T47D (cell line): ENCODE measurements at places on chromosomes 3 and 15.

- no peak for DNase-seq
Measured at GRCh38 chr15:62622775-62623174, 419.8 kb upstream of the TPM1 start.

DNA sequence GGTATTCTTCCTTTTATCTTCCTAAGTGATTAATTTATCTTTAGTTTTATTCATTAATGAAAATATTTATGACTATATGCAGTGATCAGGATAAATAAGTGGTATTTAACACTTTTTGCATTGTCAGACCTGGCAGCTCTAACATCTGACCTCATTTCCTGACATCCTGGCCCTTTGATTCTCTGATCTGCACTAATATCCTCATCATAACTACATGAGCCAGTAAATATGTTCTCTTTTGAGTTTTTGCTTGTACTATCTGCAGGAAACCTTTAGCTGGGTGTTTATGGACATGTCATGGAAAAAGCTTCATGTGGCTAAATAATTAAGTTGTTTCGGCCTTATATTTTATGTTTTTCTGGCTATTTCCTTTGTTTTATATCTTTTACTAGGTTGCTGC lies 10.5 kb downstream of the NKTR start:
- DNase-seq, result no peak

DNA sequence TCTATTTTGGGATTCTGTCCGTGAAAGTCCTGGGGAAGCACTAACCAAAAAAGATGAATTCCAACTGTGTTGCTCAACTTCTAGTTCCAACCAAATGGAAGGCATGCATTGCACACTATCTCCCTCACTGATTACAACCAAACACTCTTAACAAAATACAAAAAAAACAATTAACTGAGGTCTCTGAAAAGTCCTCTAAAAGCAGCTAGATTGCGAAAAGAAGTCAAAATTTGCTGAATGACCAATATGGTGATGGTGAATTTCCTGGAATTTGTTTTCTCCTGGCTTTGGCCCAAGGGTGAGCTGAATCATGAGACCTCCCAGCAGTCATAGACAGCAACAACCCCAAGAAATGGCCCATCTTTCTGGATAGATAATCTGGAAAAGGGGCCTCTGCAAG lies 28.3 kb downstream of the CYP19A1 start:
- DNase-seq, result no peak

DNA sequence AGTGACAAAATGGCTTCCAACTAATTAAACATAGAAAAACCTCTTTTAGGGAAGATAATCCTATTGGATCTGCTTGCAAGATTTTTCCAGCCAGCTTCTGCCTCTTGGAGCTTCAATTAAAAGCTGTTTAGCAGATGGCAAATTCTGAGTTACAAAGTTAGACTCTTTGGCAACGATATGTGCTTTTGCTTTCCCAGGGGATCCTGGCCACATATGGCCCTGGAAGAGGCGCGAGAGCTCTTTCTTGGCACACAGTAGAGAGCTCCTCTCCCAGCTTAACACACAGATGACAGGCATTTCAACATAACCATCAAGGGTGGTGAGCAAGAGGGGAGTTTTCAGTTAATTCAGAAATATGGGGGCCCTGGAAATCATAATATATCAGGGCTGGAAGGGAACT lies 41.6 kb upstream of the GALNT15 start:
- no peak for DNase-seq

GRCh38 chr3:30465454-30465853 lies 140.9 kb upstream of the TGFBR2 start:
- DNase-seq, result no peak

DNA sequence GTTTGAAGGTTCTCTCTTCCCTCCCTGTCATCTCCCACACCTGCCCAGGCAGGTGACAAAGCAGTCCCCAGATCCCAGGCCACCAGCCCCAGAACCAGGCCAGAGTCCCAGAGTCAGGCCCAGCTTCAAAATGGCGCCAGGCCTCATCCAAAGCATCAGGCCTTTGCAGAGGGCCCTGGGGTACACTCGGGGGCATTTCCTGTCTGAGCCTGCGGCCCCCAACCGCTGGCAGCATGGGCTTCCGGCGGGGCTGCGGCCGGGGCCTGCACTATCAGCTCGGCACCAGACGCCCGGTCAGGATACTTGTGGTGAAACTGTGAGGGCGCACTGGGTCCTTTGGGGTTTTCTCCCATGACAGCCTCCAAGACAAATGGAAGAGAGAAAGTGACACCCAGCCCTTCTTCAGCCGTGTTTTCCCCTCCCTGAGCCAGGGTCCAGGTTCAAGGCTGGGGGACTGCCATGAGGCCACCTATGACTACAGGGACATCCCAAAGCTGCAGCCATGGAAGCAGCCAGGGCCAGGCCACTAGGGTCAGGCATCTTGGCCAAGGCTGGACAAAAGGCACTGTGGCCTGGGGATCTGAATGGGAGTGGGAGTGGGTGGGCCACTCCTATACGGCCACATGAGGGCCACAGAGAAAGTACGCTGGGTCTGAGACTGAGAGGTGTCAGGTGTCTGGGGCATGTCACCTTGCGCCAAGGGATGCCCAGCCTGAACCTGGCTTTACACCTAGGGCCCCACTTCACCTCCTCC lies 33.9 kb downstream of the RPN1 start:
- no peak for DNase-seq

DNA sequence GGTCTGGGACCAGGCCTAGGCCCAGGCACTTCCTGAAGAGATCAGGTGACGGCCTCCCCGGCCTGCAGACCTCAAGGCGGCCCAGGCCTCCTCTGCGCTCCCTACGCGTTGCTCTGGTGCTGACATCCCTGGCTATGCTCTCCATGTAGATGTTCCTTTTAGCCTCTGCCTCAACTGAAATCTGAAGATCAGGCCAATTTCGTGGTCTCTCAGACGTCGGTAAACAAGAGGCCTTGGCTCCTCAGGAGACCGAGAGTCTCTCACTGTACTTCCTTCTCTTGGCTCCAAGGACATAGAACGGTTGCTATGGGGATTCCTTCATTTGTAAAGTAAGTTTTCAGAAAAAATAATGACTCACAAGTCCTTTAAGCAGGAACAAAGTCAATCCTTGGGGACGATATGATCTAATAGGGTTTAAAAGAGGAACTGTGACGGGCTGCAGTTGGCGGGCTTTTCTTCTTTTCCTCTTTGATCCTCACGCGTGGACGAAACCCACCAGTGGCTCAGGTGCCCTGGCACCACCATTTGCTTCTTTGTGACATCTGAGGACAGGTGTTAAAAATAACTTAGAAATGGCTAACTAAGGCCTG lies 55.6 kb upstream of the CGNL1 start:
- DNase-seq, result no peak

DNA sequence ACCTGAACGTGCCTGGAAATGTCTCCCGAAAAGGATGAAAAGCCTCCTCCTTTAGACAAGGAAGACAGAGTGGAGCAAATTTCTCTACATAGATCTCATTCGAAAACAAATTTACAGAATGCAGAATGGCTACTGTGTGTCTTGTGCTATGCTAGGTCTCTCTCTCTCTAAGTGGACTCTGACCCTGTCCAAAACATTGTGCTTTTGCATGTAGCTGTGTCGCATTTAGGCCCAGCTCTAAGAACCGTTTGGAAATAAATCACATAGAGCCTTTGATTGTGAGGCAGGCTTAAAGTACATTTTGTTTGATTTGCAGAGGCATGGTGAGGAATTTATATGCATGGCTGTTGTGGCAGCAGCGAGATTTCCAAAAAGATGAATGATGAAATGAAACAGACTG lies 198.0 kb downstream of the SV2B start:
- no peak for DNase-seq

- DNase-seq, result no peak
Measured at GRCh38 chr3:146277953-146278631, 27.2 kb upstream of the PLSCR4 start.

DNA sequence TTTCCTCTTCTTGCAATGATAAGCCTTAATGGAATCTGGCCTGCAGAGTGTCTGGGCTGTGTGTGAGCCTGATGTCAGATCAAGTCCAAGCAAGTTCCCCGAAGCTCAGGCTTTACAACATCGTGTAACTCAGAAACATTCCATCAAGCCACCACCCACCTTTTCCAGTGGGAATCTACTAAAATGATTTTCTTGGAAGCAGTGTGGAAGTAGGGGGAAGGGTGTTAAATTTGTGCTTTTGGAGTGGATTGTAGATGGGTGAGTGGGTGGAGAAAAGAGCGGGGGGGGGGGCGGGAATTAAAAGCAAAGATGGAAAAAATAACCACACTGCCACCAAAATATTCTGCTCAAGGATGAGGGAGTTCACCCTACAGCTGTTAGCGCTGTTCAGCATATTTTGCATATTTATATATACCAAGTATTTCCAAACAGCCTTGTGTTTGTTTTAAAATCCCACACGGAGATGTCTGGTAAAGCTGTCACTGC lies 53.6 kb downstream of the VGLL3 start:
- DNase-seq, result no peak

DNA sequence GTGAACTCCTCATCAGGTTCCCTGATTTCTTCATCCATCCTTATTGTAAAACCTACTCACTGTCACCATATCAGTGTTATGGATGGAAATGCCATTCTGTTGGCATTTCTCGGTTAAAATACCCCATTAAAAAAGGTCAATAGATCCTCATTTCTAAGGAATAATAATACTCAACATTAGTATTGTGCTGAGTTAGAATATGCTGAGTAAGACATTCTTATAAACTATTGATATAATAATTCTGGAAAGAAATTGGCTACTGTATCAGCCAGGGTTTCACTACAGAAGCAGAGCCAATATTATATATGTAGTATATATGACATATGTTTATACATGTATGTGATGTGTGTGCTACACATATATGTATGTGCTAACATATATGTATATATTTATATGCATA lies 95.4 kb upstream of the KCNH8 start:
- no peak for DNase-seq

DNA sequence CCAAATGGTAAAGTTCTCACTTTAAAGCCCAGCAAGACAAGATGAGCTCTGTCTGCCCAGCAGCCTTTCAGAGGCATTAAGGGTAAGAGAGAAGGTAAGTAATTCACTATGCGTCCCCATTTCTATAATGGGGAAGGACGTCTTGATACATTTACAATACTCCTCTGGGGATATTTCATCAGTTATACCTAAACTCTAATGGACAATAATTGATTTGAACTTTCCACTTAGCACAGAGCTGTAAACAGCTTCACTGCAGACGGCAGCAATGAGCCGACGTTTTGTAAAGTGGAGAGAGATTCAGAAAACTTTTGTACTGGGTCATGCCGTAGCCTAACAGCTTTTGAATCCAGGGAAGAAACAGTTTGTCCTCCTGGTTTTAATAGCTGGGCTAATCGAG lies 127.4 kb downstream of the TIGIT start:
- no peak for DNase-seq

DNA sequence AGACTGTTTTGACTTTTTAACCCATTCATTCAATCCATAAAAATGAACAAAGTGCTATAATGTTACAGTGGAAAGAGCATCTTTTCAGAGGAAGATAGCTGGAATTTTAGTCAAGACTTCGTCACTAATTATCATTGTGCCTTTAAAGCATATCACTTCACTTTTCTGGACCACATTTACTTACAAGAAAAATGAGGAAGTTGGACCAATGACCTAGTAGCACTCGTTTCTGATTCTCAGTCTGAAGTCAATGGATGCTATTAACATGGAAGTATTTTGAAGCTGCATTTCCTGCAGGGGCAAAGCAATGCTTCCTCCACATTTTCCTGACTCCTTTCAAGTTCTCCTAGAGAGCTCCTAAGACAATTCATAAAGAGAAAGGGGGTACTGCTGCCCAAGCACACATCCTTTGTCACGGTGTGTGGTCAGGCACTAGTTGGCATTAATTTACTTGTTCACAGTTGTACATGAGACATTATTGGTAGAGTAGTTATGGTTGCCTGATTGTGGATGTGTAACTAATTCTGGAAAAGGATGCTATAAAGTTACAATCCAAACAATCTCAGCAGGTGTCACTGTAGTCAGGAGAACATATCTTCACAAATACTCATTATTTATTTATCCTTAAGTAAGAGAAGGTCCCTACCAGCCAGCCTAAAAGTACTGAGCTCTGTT lies 1049.1 kb downstream of the FHIT start:
- no peak for DNase-seq
